Stimulated activated CD4-positive, alpha-beta T cell treated with anti-CD3 and anti-CD28 coated beads, Interleukin-12 subunit alpha, Interleukin-12 subunit beta, amount 100 ng/mL, for 4 hours (primary cell): ENCODE measurements at places on chromosomes 4 and X.

DNA sequence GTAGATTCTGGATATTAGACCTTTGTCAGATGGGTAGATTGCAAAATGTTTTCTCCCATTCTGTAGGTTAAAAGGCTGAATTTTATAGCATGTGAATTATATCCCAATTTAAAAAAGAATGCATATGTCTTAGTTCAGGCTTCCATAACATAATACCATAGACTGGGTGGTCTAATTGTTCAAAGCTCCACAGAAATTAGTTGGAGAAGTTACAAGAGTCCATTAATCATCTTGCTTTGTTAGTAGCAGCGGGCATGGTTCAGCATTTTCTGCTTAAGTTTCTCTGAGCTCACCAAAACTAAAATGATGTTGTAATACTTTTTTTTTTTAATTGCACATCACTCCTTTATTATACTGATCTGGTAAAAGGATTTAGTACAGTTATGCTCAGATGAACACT lies 1.8 kb downstream of the PGAM4 start:
- no peak for DNase-seq

DNA sequence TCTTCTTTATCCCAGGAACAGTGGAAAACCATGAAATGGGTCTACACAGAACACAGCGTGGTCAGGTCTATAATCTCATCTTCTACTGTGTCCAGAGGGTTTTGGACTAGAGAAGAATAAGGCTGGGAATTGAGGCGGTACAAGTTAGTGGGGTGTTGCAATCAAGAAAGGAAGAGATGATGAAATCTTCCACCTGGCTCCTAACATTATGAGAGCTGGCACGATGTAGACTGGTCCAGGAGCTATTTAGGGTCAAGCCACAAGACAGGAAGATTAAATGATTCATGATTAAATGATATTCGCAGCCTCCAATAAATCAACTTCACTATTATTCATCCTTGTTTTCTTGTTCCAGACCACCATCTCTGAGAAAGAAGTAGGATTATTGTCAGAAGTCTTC lies 88.0 kb downstream of the ARSF start:
- DNase-seq = no peak

GRCh38 chr4:19025031-19025430 lies 1003.5 kb upstream of the LCORL start:
- no peak for DNase-seq

GRCh38 chr4:155430895-155431795 lies 54.4 kb upstream of the MAP9 start:
- DNase-seq = no peak

DNA sequence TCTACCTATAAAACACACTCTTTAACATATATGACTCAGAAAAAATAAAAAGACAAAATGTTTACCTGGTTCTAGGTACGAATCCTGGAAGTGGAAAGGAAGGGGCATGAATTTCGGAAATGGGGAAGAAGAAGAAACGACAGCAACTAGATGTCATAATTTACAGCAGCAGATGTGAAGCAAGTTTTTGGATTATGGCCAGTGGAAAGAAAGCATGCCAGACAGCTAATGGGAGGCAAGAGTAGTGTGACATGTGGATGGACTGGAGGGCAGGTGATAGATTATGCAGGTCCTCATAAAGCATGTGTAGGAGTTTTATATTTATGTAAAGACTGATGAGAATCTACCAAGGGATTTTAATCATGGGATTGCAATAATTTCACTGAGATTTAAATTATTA lies 279.0 kb upstream of the TACR3 start:
- no peak for DNase-seq

- DNase-seq = no peak
Measured at GRCh38 chrX:16979226-16979625, 32.8 kb downstream of the REPS2 start.

GRCh38 chr4:112861691-112862674 lies 187.5 kb upstream of the ANK2 start:
- DNase-seq = no peak

DNA sequence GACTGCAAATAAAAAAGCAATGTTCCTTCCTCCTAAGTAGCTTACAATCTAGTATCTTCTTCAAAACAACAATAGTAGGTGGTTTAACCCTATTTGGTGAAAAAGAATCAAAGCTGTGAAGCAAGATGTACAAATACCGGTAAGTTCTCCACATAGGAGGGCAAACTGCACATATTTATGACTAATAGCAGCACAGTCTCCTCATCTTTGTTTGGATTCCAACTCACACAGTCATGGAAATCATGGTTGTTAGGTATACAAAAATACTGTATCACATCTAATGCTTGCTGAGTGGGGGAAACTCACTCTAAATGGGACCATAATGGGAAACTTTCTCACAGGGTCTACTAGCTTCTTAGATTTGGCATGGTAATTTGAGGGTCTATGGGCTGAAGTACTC lies 597.2 kb downstream of the INPP4B start:
- no peak for DNase-seq

GRCh38 chr4:31114816-31115215 lies 394.6 kb downstream of the PCDH7 start:
- no peak for DNase-seq

DNA sequence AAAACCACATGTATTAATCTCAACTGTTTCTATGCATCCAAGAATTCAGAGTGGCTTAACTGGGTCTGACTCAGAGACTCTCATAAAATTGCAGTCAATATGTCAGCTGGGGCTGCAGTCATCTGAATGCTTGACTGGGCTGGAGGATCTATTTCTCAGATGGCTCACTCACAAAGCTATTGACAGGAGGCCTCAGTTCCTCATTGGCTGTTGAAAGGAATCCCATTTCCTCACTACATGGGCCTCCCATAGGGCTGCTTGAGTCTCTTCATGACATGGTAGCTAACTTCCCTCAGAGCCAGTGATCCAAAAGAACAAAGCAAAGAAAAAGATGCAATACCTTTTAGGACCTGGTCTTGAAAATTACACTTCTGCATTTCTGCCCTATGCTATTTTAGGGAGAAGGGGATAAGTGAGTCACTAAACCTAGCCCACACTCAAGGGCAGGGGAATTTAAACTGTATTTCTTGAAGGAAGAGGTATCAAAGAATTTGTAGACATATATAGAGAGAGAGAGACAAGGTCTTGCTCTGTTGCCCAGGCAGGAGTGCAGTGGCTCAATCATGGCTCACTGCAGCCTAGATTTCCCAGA lies 9.8 kb downstream of the SCFD2 start:
- no peak for DNase-seq

DNA sequence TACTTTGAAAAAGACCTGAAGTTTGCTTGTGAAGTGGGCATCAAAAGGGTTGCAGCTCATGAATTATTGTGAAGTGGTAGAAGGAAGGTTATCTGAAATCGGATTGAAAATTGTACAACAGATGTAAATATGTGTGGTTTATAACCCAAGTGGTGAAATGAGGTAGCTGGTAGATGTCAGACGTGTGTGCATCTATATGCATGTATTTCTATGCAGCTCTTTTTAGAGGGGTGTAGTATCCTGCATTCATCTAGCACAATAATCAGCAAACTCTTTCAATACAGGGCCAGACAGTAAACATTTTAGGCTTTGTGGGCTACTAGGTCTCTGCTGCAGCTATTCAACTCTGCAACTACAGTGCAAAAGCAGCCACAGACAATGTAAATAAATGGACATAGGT lies 9.4 kb downstream of the ATRX start:
- no peak for DNase-seq

DNA sequence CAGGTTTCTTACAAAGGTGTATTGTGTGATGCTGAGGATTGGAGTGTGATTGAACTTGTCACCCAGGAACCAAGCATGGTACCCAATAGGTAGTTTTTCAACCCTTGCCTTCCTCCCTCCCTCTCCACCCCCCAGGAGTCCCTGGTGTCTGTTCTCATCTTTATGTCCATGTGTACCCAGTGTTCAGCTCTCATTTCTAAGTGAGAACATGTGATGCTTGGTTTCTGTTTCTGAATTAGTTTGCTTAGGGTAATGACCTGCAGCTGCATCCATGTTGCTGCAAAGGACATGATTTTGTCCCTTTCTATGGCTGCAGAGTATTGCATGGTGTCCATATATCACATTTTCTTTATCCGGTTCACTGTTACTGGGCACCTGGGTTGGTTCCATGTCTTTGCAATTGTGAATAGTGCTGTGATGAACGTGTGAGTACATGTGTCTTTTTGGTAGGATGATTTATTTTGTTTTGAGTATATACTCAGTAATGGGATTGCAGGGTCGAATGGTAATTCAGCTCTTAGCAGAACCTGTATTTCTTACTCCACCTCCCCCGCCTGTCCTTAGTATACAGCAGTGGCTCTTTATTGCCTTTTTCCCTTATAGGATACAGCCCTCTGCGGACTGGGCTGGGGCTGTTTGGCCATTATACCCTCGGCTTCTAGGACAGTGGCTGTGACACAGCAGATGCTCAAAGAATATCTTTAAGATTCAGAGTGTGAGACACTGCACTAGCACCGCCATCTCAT lies 145.4 kb downstream of the PTTG2 start:
- no peak for DNase-seq

DNA sequence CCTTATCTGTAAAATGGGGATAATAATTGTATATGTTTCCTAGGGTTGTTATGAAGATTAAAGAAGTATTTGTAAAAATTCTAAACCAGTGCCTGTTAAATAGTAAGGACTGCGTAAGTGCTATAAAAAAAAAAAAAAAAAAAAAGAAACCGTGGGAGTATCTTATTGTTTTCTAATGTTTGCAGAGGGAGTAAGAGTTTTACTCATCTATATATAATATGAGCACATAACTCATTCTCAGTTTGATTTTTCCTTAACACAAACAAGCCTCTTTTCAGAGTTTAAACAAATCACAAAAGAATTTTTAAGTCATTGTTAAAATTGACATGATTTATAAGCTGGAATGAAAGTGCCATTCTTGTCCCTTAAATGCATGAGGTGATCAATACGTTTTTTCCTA lies 104.9 kb downstream of the AMELX start:
- DNase-seq = no peak

DNA sequence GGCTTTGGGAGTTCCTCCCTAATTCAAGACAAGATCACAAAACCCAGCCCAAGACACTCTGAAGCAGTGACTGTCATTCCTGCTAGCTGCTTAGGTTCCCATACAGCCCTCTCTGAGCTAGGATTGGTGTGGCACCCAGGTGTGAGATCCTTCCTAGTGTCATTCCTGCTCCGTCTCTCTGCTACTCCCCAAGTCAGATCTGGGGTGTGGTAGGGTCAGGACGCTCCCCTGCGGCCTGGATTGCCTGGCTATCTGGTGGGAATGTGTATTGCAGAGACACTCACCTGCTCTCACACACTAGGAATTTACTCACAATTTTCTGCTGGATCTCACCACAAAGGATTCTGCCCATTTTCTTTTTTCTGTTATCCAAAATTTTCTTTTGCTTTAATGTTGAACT lies 560.8 kb upstream of the ATOH1 start:
- no peak for DNase-seq

GRCh38 chr4:1752284-1753041 lies 31.1 kb downstream of the TACC3 start:
- DNase-seq = no peak

GRCh38 chr4:38692421-38692820 lies 28.4 kb downstream of the KLF3 start:
- DNase-seq = no peak

- DNase-seq = no peak
Measured at GRCh38 chrX:128848374-128848773, 674.9 kb downstream of the SMARCA1 start.

- DNase-seq = no peak
Measured at GRCh38 chr4:183670960-183671555, 12.0 kb downstream of the TRAPPC11 start.

DNA sequence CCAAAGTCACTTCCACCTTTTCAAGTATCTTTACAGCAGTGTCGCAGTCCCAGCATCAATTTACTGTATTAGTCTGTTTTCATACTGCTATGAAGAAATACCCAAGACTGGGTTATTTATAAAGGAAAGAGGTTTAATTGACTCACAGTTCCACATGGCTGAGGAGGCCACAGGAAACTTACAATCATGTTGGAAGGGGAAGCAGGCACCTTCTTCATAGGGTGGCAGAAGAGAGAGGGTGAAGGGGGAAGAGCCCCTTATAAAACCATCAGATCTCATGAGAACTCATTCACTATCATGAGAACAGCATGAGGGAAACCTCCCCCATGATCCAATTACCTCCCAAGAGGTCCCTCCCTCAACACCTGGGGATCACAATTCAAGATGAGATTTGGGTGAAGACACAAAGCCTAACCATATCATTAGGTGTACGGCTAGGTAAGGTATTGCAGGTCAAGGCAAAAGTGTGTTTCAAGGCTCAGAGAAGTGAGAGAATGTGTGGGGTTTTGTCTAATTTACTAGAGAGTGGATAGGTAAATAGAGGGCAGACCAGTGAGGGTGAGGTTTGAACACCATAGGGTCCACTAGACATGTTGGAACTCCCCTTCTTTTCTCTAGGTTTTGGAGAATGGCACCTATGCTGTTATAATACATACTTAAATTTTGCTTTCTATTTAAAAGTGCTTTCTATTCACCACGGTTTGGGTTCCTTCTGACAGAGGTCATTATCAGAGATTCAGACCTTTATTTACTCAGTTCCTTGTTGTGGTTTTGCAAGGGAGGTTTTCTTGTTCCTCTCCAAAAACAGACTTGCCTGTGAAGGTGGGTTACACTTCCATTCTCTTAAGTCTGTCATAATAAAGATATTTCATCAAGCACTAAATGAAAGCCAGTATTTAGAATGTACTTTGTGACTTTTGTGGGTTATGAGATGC lies 186.6 kb downstream of the CPEB2 start:
- no peak for DNase-seq

GRCh38 chrX:9687899-9688298 lies 77.7 kb downstream of the GPR143 start:
- DNase-seq = no peak

DNA sequence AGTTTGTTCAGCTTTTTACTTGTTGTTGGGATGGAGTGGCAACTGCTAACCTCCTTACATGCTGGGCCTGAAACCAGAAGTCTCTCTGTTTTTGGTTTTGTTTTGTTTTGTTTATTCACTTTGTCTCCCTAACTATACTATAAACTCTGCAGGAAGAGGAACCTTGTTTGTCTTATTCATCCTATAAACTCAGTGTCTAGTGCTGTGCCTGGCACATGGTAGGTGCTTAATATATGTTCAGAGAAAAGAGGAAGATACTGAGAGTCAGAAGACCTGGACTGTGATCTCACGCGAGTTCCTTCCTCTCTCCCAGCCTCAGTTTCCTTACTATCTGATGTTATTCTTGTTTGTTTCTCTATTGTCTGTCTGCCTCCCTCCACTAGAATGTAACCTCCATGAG lies 71.3 kb downstream of the PRPS1 start:
- DNase-seq = no peak
